WERI-Rb-1 (cell line): ENCODE measurements at places on chromosomes 1 and 21.
A peak's percentile ranks its signal among the peaks of the same experiment; 100 is the strongest.

DNA sequence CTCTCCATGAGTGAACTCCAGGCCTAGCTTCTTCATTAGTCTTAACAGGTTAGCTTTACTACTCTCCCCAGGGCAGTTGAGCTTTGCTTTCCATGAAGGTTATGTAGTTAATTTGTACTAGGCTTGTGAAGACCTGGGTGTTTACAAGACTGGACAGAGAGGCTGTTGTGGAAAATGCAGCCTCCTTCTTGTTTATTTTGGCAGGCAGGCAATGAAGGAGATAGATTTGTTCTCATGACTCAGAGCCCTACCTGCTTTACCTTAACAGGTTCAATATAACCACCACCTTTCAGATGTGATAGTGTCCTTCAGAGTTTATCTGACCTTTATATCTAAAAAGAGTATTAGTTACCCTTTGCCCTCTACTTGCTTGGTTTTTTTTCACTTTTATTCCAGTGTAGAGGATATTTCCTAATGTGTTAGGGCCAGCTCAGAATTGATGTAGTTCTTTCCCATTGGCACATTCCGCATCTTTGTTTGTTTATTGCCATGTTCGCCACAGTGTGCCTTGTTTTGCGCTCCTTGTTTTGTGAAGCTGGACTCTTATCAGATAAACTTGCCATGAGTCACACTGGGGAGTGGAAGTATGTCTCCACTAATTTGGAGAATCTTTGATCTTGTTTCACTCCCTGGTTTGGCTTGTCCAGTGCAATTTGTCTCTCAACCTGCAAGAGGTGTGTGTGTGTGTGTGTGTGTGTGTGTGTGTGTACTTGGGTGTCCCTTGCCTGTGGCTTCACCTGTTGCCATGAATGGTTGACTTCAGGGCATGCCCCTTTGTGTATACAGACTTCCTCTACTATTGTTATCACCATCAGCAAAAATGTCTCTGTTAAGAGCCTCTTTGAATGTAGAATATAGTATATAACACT lies 87.4 kb upstream of the MACF1 start:
- no peak for DNase-seq

GRCh38 chr1:233252441-233252840 lies 43.1 kb downstream of the PCNX2 start:
- DNase-seq: no peak

GRCh38 chr1:75136921-75137641 lies 2.9 kb downstream of the LHX8 start:
- no peak for DNase-seq

DNA sequence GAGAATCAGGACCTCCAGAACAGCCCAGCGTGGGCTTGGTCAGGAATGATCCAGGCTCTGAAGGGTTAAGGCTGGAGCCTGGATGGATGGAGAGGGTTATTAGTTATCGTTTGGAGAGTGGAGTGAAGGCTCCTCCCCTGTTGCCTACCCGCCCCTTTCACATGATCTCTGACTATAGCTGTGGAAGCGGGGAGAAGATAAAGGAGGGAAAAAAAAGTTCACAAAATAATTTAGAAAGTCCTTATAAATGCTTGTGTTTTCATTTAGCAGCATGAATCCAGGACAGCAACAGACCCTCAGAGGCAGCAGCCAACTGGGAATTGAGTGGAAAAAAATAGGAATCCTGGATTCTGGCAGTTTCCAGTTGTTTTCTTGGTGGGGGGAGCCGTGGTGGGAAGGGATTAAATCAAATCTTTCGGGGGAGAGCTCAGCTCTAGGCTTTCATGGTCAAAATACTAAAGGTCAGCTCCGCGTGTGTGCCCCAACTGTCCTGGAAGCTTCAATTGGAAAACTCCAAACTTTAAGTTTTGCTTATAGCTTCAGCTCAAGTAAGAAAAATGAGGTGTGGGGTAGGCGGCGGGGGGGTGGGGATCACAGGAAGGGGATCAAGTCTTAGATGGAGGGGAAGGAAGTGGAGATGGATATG lies 595 bp upstream of the DDR2 start:
- no peak for DNase-seq

GRCh38 chr1:200738949-200739651 lies 407 bp downstream of the CAMSAP2 start:
- peak; percentile 87 for DNase-seq

GRCh38 chr1:233102341-233102740 lies 151.9 kb downstream of the NTPCR start:
- DNase-seq: no peak

DNA sequence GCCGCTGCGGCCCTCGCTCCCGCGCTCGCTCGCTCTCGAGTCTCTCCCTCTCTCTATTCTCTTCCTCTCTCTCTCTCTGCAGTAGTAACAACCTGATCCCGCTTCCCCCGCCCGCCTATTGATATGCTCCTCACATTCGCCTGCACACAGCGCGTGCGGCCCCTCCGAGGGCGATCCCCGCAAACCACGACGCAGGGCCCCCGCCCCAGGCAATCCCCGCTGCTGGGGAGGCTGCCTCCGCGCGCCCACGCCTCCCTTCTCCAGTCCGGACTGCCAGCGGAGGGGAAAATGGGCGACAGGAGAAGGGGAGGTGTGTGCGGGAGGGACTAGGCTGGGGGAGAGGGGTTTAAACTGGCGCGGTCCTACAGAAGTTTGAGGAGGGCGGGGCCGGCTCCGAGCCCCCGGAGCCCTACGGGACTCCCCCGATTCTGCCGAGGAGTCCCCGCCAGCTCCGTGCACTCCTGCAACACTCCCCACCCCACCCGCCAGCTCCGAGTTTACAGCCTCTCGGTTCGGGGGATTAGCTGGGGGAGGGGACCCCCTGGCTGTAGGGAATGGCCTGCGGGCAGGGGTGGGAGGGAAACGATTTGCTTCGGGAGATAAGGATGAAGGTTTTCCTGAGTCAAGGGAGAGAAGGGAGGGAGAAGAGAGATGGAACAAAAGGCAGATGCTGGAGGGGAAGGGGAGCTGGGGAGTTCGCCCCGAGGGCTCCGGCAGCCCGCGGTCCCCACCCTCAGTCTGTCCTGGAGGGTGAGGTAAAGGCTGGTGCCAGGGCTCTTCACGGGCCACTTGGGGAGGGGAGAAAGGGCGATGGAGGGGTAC lies 66.6 kb downstream of the SYT2 start:
- peak; percentile 93 for DNase-seq
